Fibroblast of the aortic adventitia (primary cell): ENCODE measurements at places on chromosomes 12 and 14. TPM values are rescaled to one million over a fixed set of nuclear protein-coding genes. Genes with fewer than 3 reads are reported as not detected.

- DNase-seq: no peak
These were observed 207.3 kb downstream of the TTC7B start for GRCh38 chr14:90608929-90609341.

GRCh38 chr14:63343878-63344277, 25.1 kb upstream of the GPHB5 start:
- DNase-seq: peak; percentile 6

GRCh38 chr14:76336876-76337275, 39.1 kb upstream of the ESRRB start:
- no peak for DNase-seq

Gene CIROP
- total RNA-seq: 1.8 TPM in 1 of 2 replicates, not detected in the other

DNA sequence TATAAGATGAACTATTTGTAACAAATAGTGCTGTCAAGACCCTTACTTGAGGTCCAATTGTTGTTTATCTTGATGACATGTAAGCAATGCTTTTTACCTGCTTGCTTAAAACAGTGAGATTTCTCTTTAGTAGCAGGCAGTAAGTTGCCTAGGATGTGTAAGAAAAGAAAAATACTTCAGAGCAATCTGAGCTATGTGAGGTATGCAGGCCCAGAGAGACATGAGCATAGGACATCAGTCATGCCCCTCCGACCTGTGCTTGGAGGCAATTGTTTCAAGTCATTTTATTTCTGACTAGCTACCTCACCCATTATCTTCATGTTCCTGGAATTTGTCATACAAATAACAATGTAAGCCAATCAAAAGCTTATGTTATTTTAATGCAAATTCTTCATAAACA, 930.6 kb upstream of the FBXO33 start:
- no peak for DNase-seq

DNA sequence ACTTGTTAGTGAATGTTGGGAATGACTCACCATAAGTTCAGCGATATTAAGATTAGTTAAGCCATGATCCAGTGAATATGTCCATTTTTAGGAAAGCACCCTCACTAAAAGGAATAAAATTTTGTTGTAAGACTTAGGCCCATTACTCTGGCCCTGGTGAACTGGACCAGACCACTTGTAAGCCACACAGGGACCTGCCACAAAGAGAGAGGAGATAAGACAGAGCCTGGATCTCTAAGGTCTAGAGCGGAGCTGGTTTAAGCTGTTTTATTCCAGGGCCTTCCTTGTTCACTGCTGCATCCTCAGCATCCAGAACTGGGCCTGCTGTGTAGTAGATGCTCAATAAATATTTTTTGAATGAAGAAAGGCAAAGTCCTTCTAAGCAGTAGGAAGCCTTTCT, 79.1 kb downstream of the CRADD start:
- no peak for DNase-seq

GRCh38 chr12:113245695-113246477, 24.6 kb downstream of the TPCN1 start:
- DNase-seq: peak; percentile 85

Gene SLC39A5
- total RNA-seq: 0.18 TPM in 1 of 2 replicates, not detected in the other

DNA sequence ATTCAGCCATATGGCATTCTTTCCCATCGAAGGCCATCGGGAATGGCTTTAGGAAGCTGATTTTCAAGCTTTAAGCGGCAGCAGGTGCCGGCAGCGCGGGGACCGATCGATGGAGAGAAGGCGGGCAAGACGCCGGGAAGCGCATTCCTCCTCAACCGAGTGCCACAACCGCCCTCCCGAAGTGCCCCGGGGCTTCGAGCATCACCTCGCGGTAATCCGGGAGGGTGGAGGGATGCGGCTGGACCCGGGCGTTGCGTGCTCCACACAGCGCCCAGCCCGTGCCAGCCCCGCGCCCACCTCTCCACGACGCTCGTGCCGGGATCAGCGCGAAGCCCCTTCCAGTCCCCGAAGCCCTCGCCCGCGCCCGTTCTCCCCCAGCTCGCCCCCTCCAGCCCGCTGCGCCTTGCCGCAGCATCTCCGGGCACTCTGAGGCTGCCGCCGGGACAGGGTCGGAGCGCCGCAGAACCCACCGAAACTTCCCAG, 3.2 kb downstream of the USP44 start:
- DNase-seq: no peak

Gene SIX6
- not detected in 2 replicates for total RNA-seq

GRCh38 chr14:105912641-105913180, 386.3 kb downstream of the TMEM121 start:
- DNase-seq: no peak

DNA sequence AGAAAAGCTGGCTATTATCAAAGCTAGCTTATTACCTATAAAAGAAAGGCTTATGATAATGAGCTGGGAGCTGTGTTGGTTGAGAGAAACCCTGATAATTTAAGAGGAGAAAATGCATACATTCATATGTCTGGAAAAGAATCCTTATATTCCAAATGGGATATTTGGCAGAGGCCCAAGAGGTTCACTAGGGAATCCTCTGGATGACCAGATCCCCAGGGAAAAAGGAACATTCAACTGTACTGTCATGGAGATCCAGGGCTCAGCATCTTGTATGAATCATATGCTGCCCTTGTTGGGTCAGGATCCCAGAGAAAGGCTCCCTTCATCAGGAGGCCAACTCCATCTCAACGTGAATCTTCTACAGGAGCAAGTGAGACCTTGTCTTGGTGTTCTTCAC, 16.6 kb upstream of the FBXO34 start:
- DNase-seq: no peak
